ENCODE measurements at places on chromosomes 13 and 19.
A peak's percentile ranks its signal among the peaks of the same experiment; 100 is the strongest.

DNA sequence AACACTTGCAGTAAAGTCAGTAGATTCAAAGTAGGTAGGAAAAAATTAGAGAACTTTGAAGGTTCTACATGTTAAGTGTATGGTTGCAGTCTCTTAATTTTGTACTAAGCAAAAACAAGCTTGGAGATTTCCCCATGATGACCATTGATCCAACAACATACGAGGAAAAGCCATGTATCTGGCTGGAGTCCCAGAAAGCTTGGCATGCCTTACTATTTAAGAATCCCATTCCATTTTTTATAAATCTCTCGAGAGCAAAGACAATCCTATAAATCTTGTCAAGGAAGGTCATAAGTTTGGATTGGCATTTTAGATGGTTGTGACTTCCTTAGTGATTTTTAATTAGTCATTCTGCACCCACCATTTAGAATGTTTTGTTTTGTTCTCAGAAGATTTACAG is 495.9 kb downstream of the GPC5 start:
- DNase-seq = peak; percentile 8

GRCh38 chr13:90696254-90696653 is 651.2 kb upstream of the MIR17HG start:
- DNase-seq = peak; percentile 65

- no peak for DNase-seq
Measured at GRCh38 chr19:49971991-49972411, 11.0 kb upstream of the SIGLEC11 start.

DNA sequence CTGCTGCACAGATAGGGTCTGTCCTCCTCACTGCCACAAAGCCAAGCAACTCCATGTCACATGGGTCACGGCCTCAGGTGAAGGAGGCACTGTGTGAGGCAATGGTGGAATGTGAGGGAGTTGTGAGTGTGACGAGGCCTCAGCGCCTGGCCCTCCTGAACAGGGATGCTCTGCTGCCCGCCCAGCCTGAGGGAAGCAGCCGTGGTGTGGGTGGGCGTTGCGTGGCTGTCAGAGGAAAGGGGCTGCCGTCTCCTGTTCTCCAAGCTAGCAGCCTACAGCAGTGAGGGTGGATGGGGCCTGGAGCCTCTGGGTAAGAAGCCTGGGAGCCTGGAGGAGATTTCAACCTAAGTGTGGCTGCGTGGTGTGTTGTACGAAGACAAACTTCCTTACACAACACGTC is 125.0 kb downstream of the COL4A1 start:
- no peak for DNase-seq

DNA sequence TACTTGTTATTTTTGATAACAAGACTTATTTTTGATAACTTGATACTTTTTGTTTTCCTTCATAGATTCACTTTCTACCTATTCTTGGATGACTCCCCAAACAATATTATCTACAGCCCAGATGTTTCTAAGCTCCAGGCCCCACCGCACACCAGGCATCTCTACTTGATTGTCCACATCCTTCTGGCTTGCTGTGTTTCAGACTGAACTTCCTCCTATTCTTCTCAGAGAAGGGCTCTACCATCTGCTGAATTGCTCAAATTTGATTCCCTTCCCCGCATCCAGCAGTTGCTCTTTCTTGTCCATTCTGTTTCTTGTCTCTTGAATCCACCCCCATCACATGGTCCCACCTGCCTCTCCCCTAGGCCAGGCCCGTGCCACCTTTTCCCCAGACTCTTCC is 13.0 kb downstream of the NUDT15 start:
- no peak for DNase-seq

GRCh38 chr13:21749410-21749809 is 78.5 kb downstream of the FGF9 start:
- DNase-seq = peak; percentile 64

DNA sequence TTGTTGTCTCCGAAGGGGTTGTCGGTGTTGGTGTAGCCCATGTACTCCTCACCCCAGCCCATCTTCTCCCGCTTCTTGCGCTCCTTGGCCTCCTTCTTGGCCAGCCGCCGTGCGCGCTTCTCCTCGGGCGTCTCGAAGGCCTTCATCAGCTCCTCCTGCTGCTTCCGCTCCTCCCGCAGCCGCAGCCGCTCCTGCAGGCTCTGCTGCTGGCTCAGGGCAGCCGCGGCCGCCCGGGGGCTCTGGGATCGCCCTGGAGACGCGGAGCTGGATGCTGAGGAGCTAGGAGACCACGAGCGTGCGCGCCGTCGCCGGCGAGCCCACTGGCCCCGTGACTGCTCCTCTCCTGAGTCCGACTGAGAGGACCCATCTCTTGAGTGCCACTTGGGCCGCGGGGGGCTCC is 2.9 kb downstream of the CACTIN start:
- DNase-seq = no peak

DNA sequence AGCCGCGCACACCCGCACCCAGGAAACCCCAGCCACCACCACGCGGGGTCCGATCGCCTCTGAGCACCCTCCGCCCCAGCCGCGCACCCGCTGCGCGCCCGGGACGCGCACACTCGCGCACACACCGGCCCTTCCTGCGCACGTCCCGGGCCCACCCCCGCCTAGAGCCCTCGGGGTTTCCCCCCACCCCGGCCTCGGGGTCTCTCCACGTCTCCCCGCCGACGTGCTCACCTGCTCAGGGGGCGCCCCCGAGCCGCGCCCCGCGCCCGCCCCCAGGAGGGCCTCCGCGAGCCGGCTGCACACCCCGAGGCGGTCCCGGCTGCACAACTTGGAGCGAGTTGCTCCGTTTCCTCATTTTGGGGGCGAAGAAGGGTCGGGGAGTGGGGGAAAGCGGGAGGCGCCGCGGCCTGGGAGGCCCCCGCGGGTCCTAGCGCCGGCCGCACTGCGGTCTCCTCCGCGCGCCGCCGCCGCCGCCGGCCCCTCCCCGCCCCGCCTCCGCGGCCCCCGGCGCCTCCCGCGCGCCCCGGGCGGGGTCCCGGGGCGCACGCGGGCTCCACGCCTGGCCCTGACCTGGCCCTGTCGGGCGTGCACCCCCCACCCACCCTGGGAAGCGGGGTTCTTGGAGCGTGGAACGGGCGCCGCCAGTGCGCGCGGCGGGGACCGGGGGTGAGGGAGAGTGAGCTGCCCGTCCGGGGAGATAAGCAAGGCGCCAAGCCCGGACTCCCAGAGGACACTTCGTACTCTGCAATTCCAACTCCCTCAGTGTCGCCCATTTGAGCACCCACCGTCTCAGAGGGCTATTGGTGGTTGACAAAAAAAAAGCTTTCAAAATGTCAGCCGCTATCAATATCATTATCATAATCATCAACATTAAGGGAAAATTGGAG is at the start of gene MATK:
MATK (minus strand) TSS at position 444 of the 887 bp plus-strand sequence. CDS start 1,246 bp downstream, outside the sequence.
- no peak for DNase-seq

GRCh38 chr13:40087091-40088002 is 431.9 kb downstream of the COG6 start:
- no peak for DNase-seq

DNA sequence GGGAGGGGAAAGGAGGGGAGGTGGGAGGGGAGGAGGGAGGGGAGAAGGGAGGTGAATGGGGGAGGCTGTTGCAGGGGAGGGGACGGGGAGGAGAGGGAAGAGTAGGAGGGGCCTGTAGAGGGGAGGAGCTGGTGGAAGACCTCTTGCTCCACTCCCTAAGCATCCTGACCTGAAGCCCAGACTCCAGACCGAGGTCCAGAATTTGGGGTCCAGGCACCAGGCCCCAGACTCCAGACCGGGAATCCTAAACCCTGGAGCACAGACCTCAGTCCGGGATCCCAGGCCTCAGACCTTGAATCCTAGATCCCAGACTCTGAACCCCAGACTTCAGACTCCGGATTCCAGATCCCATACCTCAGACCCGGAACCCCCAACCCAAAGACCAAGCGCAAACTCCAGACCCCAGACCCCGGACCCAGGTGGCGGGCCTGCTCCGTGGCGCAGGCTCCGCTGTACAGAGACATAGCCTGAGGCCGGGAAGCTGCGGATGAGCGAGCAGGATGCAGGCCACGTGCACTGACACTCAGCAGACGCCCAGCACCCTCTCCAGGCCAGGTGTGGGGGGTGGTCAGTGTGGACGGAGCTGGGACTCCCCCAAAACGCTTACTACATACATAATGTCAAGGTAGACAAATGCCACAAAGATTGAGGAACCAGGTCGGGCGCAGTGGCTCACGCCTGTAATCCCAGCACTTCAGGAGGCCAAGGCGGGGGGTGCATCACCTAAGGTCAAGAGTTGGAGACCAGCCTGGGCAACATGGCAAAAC is 710 bp upstream of the BTBD2 start:
- DNase-seq = peak; percentile 53

DNA sequence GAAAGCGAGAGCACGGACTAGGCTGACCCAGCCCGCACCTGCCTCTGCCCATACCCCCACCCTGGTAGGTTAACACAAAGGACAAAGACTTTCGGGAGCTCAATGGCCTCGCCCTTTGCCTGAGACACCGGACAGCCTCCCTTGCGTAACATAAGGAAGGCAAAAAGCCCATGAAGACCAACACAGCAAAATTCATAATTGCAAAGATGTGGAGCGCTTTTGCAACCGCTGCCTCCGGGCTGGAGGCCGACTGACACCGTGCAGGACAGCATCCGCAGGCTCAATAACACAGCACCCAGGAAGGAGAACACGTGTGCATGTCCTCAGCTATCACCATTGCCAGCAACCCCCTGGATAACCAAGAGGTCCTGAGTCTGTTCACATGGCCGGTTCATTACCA is 15.4 kb downstream of the LILRA1 start:
- DNase-seq = no peak

DNA sequence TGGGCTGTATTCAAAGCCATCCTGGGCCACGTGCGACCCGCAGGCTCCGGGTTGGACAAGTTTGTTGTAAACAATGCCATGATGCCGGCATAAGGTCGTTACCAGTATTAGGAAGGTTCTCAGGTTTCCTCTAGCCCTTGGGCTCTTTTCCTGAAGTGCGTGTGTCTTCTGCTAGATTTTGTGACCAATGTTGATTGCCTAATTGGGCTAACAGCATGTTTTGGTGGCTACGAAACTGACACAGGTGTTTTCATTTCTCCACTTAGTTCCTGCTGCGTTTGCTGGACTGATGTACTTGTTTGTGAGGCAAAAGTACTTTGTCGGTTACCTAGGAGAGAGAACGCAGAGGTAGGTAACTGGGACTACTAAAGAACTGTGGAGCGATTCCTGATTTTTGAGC is 20.3 kb downstream of the ALOX5AP start:
- DNase-seq = no peak

DNA sequence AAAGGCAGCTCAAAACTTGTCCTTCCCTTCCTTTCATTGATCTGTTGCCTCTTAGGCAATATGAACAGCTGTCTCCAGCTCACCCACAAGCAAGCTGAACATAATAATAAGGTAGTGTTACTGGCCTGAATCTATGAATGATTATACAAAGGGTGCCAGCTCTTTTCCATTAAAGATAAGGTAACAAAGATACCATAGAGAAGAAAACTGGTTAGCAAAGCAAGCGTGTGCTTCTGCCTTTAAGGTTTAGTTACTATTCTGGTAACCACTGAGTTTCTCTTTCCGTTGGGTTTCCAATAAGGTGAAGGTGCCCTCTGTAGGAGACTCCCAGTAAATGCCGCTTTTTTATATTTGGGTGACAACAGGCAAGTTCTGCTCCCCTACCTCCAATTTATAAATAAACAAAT is 12.1 kb upstream of the DACH1 start:
- peak; percentile 25 for DNase-seq

DNA sequence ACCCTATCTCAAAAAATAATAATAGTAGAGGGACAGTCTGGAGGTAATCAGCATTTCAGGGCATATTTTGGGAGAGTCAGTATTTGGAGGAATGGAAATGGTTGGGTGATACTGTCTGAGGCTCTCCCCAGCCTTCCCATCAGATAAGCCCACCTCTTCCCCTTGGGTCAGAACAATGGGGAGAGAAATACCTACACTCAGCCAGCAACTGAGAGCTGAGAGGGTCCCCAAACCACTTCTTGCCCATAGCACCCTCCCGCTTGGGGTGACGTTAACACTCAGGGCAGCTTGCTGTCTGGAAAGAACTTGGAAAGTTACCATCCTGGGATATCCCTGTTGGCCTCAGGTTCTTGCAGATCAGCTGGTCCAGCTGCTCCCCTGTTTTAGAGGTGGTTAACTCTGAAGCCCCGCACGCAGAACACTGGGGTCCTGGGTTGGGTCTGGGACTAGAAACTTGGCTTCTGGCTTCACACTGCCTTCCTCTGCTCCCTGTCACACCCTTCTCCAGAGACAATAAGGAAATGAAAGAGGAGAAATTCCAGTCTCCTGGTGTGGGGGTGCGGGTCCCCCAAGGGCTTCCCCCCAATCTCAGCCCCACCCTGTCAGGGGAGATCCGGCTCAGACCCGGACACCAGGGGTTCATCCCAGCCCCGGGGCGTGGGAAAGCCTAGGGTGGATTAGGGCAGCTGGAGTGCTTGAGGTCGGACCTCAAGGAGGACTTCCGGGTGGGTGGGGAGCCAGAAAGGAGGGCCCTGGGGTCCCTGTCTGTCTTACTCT is 2.5 kb downstream of the FOXA3 start:
- no peak for DNase-seq

GRCh38 chr13:50955798-50956197 is 46.2 kb downstream of the RNASEH2B start:
- no peak for DNase-seq

DNA sequence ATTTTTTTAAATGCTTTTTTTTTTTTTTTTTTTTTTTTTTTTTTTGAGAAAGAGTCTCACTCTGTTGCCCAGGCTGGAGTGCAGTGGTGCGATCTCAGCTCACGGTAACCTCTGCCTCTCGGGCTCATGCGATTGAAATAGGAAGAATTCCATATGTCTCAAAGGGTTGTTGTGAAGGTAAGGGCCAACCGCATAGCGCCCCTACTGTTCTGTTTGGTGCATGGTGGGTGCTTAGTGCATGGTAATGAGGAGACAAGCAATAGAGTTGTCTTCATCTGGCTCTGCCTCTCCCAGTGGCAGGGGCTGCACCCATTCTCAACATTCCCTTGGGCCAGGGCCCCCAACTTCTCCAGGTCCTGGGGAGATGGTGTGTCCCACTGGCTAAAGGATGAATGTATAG is 68.7 kb downstream of the RASL11A start:
- no peak for DNase-seq

Measured in NCI-H226 (cell line).